ENCODE measurements at places on chromosomes 5 and 9.

DNA sequence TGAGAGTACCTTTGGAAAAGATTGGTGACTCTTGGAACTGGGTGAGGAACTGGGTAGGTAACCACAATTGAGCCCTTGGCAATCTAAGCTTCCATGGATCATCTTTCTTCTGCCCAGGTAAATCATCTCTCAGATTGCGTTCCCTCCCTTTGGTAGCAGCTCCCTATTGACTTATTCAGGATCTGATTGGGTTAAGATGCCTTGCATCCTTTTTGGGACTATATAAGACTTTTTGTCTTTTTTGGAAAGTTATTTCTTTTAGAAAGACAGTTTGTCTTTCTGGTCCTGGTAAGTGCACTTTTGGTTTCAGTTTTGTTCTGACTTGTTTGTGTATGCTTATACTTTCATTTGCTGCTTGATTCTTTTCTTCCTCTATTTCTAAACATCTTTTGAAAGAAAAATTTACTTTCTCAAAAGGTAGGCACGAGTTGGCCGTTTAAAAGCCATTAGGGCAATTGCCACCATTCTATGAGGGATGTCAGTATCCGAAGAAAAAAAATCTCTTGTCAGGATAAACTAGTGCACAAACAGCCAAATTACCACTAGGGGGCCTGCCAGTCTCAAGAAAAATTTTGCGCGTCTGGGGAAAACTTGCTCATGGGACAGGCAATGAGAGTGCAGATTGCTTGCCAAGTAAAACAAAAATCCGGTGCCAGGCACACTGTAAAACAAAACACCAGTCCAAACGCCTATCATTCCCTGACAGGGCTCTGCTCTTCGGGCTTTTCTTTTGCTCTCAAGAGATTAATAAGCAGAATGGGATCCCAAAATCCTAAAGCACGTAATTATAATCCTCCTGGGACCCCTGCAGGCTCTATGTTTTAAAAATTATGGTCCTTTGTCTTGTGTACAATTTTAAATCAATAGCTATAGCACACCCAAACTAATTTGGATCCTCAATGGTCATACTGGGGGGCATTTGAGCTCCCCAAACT, 12.8 kb downstream of the OR1J1 start:
- DNase-seq = peak; percentile 90

GRCh38 chr9:131673531-131673930, 66.3 kb downstream of the RAPGEF1 start:
- no peak for DNase-seq

DNA sequence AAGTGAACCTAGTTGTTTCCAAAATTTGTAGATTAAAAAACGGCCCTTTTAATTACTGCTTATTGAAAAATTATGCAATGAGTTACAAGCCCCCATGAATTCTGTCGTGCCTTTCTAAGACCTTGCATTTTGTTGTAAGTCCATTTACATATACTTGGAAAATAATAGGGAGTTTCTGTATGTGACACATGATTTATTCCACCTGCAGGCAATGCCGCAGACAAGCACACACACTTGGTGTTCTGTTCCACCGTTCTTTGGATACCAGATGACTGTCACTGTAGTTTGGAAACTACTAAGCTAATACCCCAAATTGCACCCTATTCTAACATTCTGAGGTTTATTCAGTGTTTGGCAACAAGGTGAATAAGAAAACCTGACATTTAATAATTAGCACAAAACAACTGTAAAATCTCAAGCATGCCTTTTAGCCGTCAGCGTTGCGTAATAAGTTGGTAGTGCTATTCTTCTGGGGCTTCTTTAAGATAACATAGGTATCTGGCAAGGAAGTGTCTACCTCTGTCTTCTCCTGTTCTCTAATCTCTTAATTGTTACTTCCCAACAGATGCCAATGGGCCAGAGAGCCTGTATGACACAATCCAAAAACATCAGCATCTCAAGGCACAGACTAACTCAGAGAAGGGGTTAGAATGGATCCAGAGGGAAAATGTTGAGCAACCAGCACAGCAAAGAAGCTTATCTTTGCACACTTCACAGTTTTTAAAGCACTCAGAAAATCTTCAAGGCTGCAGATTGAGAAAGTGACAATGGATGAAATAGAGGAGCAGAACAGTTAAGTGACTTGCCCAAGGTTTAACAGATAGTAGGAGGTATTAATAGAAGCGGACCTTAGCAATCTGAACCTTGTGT, 48.2 kb upstream of the DPYSL3 start:
- no peak for DNase-seq

DNA sequence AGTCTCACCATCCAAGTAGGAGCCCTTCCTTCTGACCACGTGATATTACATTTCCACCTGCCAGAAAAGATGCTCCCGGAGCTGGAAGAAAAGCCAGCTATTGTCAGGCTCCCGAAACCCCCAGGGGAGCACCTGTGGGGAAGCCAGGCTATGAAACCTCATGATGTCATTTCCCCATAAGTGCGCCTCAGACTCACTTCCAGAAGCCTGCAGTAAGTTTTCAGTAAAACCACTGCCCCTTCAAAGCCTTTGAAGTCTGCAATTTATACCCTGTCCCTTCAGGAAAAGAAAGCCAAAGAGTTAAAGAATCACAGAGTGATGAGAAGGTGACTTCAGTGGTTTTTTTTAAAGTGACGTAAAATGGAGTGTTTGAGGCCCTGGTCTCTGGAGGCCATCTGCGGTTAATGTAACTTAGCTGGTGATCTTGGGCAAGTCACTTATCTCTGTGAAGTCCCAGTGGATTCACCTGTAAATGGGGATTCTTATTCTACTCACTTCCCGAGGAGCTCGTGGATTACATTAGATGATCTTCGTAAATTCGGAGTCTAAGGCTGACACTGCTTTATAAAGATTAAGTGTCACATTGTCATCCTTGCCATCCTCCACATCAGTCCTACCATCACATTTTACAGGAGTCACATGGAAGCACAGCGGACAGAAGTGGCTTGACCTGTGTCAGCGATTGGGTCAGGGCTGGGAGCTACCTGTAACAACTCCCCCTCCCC, 2.6 kb upstream of the SEMA6A start:
- no peak for DNase-seq

DNA sequence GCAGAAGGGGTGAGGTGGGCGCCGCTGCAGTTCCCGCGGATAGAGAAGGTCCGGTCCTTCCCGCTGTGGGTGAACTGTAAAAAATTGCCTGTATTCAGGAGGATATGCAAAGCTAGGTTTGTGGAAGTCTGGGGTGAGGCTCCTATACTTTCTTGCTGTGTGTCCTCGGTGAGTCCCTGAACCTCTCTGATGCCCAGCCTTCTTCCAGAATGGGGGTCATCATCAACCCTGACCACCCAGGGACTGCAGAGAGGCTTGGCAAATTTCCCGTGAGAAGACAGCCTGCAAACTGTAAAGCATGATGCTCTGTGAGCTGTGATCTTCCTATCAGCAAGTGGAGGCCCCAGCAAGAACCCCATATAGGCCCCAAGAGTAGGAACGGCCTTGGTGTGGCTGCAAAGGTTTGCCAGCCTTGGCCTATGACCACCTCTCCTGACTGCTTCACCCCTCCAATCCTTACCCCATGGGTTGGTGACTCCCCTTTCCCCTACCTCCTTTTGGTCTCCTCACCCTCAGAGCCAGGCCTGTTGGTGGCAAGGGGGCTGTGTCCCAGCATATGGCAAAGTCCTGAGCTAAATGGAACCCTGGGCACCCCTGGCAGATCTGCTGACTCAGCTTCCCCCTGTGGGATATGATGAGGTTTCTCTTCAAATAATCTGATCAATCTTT, 760 bp downstream of the ALDH1B1 start:
- DNase-seq = no peak

DNA sequence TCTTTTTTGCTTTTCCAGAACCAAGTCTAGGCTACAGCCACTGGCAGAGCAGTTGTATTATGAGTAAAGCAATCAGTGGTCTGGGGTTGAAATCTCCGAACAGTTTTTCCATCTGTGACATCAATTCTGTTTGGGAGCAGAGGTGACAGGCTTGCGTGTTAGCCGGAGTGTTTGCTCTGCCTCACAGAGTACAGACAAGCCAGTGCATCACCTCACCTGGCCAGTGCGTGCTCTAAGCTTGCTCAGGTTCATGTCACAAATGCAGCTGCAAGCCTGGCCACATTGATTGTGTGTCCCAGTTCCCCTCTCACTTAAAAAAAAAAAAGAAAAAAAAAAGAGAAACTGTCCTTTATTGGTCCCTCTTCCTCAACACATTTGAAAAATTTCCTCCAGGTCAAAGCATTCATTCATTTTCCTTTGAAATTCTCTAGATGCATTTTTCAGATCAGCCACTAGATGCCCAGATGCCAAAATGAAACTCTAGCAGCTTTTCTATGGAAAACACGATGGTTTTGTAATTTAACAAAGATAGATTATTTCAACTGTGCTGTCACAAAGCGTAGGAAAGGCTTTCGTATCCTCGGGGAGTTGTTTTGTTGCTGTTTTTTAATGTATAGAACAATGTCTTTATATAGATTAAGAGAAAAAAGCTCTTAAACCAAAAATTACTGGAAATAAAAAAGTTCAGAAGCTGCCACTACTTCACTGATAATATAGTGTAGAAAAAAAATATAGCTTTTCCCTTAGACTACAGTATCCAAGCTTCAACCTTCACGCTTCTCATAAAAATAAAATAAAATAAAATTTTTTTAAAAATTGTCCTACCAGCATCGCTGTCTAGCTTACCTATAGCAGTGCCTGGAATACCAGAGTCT, 585.5 kb downstream of the TLE1 start:
- DNase-seq = no peak

DNA sequence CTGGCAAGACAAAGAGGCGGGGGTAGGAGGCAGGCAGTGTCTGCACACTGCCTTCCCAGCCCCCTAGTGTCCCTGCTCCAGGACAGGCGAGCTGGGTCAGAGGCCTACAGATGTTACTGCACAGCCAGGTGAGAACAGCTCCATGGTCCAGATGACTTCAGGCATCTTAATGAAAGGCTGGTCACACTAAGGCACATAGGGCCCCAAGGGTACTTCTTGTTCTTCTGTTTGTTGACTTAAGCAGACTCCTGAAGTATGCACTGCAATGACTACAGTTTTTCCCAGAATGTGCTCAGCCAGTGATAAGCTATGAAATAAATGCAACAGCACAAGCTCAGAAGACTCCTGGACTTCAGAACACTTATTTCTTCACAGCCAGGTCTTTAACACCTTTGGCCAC, 27.4 kb downstream of the ATPSCKMT start:
- DNase-seq = no peak

DNA sequence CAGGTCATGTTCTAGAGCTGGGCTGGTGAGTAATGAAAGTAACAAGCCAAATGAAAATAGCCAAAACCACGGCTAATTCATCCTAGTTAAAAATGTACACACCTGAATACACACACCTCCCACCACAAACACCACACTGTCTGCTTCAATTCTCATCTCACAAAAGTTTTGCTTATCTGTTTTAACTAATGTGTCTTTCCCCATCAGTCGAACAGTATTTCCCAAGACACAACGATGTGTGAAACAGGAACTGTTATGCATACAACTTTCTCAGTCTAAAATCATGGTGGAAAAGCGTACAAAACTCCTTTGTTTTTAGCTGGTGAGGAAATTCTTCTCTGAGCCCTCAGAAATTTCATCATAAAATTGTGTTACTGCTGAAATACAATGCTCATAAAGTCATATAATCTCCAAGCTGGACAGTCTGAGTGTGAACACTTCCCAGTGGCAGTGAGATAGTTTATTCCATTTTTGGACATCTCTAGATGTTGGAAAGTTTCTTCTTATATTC, 242.4 kb downstream of the EFNA5 start:
- DNase-seq = no peak

GRCh38 chr5:74326571-74327338, 313.8 kb downstream of the ENC1 start:
- DNase-seq = peak; percentile 73

GRCh38 chr5:580436-580835, 31.7 kb upstream of the CEP72 start:
- no peak for DNase-seq

Data from myocyte (in vitro differentiated cells).